Ureter (tissue), 1 donor: ENCODE measurements at places on chromosomes 5 and 9.

DNA sequence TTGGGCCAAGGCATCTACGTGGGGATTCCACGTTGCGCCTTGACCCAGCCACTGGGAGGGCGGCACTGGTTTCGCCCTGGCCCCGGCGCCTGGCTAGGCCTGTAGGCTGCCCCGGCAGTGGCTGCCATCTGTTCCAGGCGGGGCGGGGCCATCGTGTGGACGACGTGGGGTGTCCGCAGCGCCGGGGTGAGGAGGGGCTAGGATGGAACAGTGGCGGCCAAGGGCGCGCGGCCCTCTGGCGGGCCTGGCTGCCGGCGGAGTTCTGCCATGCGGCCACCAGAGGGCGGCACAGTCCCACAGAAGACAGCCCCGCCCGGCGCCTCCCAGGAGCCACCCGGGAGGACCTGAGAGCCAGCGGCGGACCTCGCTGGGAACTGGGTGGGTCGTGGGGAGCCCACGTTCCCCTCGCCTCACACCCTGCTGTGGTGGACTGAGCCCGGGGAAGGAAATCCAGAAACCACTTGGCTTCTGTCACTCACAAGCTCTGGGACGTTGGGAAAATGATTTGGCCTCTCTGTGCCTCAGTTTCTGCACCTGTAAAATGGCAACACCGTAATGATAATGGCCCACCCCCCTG lies 22.6 kb upstream of the RAPGEF1 start:
- DNase-seq, result peak; percentile 70

GRCh38 chr5:79785983-79786382 lies 96.3 kb downstream of the CMYA5 start:
- no peak for DNase-seq

DNA sequence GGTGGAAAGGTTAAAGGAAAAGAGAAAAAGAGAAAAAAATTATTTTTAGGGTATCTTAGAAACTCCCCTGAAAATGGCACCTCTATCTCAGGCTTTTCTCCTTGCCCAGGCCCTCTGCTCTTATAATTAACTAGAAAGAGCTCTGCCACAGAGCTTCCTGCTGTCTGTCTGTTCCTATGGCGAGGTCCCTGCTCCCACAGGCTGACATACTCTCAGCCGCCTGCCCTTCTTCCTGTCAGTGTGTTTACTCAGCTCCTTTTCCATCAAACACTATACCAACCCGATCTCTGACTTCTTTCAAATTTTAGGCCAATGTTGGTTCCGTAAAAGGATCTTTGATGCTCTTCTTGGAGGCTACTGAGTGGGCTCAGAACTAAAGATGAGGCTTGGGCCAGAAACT lies 482.6 kb downstream of the DMAC1 start:
- DNase-seq, result no peak

- DNase-seq, result no peak
Measured at GRCh38 chr5:32206509-32207354, 32.6 kb upstream of the GOLPH3 start.

GRCh38 chr5:173278641-173279040 lies 43.6 kb upstream of the NKX2-5 start:
- DNase-seq, result no peak

DNA sequence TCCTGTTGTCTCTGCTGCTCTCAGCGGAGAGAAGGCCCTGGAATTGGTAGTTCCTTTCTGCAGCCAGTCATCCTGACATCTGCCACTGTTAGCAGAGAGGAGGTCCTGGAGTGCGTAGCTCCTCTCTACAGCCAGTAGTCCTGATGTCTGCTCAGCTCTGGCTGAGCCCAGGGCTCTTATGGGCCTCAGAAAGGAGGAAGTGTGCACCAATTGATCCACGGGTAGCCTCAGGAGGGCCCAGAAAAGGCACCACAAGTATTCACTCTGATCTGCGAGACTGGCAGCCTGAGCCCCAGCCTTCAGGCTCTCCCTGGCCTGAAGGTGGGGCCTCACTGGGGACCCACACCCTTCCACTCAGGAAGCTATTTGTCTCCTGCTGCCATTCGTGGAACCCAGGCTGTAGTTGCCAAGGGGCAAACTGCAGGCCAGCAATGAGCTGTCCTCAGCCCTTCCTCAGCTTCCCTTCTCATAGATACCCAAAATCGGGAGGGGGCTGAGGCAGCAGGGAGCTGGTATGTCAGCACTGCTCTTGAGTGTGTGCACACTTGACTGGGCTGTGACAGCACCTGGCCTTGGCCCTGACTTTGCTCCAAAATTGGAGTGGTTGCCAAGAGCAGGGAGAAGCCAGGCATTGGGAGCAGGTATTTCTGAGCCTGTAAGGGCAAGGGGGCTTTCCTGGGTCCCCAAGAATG lies 1049.5 kb upstream of the ACO1 start:
- no peak for DNase-seq

DNA sequence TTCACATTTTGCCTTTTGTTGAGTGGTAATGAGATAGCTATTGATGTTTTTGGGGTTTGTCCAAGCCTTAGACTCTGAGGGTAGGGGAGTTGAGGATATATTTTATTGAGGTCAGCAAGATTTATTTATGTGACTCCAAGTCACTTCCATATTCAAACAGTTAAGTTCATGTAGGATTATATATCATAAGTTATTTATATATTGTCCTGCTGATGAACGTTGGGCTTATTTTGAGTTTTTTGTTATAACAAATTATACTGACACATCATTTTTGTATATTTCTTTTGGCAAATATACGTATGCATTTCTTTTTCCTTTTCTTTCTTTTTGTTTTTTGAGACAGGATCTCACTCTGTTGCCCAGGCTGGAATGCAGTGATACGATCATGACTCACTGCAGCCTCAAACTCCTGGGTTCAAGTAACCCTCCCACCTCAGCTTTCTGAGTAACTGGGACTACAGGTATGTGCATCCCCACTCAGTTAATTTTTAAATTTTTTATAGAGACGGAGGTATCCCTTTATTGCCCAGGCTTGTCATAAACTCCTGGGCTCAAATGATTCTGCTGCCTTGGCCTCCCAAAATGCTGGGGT lies 23.5 kb upstream of the IL12B start:
- no peak for DNase-seq

DNA sequence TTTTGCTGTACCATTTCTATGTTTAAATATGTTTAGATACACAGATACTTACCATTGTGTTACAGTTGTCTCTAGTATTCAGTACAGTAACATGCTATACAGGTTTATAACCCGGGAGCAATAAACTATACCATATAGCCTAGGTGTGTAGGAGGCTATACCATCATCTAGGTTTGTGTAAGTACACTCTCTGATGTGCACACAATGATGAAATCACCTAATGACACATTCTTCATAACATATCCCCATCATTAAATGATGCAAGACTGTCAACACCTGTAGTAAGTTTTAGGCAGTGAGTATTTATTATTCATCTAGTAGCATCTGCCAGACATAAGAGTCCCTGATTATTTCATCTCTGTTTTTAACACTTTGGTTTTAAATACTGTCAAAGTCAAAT lies 7.3 kb upstream of the DHFR start:
- DNase-seq, result no peak

DNA sequence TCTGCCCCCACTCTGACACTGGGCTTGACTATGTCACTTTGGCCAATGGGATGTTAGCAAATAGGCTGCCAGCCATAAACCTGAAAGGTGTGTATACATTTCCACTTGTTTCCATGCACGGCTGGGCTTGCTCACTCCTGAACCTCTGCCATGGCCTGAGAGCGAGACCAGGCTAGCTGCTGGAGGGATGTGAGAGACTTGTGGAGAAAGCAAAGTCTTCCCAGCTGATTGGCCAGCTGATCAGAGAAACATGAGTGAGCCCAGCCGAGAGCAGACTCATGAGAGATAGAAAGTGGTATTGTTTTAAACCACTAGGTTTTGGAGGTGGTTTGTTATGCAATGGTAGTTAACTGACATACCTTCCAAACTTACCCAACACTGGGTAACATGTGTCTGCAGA lies 13.9 kb downstream of the FAM193B start:
- no peak for DNase-seq

DNA sequence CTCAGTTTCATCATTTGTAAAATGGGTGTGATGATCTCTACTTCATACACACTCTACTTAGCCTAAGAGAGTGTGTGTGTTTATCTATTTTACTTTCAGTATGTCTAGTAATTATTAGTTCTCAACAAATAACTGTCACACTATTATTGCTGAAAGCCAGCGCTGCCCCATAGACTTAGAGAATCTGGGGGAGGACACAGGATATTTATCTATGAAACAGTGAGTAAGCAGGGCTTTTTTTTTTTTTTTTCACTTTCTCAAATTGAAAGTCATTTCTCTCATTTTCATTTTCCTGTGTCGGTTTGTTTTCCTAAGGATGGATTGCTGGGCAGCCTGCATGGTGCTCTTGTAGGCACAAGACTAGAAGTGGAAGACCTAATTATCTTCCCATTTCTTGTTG lies 248.4 kb upstream of the RPS23 start:
- DNase-seq, result no peak

- DNase-seq, result no peak
Measured at GRCh38 chr9:122518841-122519240, at the start of gene OR1J4. OR1J4 (plus strand) TSS chr9:122519141; CDS start chr9:122519141, 0 bp downstream.

GRCh38 chr9:21081999-21082398 lies 4.3 kb upstream of the IFNB1 start:
- no peak for DNase-seq

DNA sequence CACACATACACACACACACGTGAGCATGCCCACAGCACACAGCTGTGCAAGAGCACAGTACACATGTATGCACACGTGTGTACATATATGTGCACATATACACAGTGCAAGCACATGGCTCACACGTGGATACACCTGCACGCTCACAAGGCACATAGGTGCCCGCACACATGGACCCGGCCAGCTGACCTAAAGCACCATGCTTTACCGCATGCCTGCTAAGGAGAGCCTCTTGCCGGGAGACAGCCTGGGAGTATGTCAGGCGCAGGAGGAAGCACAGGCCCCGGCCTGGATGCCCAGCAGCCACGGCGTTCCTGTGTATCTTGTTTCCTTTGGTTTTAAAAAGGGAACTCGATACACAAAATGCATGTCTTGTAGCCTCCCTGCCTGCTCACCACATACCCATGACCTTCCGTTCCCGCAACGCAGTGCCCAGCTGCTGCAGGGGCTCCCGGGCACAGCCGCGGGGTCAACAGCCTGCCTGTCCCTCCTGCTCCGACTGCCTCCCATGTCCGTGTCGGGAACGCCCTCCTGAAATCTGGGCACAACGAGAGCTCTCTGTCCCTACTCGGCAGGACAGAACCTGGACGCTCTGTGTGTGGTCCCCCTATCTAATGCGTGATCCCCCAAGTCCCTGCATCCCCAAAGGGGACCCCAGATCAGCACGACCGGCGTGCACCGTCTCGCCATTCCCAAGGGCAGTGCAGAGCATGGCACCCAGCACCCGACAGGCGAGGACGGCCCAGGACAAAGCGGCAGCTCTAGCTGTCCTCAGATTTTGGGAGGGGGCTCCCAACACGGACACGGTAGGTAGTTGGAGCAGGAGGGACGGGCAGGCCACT lies 3.6 kb downstream of the SLC12A7 start:
- no peak for DNase-seq

DNA sequence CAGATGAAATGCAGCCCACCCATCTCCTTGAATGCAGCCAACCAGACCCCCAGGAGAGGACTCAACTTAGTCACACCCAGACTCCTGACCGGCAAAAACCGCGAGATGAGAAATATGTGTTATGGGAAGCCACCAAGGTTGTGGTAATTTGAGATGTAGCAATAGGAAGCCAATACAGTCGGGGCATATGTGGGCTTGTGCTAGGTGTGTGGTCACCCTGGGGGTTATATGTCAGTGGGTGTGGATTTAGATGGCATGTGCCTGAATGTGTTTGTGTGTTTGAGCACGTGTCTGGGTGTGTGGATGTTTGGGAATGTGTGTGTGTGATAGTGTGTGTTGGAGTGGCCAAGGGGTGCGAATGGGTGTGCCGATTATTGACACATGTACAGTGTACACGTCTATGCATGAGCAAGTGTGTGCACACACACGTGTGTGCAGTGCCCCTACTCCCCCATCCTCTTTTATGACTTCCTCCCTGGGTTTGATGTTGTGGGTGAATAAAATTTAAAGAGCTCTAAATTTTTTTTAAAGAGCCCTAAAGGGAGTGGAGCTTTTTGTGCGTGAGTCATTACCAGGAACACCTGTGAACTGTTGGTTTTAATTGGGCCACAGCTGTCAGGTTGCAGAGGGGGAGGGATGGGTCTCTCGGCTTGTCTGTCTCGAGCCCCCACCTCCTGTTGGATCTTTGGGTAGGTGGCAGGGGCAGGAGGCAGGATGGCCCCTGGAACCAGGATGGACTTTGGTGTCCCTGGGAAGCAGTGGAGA lies 86.8 kb downstream of the LHX2 start:
- DNase-seq, result no peak

- DNase-seq, result no peak
Measured at GRCh38 chr5:18745042-18745987, 1111.1 kb downstream of the TAF11L14 start.
